Lung microvascular endothelial cell (primary cell): ENCODE measurements at places on chromosomes 6 and 20.

DNA sequence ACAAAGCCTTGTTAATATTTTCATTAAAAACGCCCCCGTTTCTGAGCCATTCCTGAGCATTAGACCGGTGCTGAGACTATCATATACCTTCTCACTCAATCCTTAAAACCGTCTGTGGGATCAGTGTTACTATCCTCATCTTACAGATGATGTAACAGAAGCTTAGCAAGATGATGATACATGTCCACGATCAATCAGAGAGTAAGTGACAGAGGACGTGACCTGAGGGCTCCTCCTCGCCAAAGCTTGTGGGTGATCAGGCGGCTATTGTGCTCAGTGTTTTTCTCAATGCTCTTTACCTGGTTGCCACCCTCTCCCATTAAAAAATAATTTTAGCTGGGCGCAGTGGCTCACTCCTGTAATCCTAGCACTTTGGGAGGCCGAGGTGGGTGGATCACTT is 113.1 kb downstream of the MTHFD1L start:
- DNase-seq: no peak

- DNase-seq: no peak
Measured at GRCh38 chr20:20553541-20553940, 158.9 kb downstream of the RALGAPA2 start.

DNA sequence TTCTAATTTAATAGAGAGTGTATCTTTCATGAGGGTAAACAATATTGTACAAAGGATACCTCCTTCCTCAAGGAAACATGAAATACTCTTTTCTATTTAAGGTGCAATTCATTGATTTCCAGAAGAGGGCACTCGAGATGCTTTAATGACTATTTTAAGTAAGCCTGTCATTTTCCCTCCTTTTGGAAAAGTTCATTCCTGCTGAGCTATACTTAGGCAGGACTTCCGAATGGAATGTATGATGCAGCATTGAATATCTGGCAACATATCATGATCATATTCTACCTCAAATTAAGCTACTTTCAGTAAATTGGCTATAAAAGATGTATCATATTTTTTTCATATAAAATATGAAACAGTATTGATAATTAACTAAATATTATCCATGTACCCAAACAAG is 5.0 kb downstream of the DST start:
- peak; percentile 76 for DNase-seq

GRCh38 chr6:39684790-39685488 is 40.3 kb downstream of the KIF6 start:
- DNase-seq: no peak

DNA sequence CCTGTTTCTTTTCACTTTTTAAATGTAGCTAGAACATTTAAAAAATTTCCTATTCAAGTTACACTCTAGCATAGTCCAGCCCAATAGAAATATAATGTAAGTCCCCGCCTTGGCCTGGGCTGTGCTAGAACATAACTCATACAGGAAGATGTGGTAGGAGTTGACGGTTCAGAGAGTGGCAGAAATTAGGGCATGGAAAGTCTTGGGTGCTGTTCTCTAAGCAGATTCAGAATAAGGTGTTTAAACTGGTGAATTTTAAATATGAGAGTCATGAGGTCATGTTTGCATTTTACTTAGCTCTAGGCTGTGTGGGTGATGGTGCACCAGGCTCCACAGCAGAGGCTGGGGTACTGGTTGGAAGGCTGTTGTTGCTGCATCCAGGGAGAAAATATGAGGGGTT is 256.5 kb downstream of the FARS2 start:
- DNase-seq: no peak

DNA sequence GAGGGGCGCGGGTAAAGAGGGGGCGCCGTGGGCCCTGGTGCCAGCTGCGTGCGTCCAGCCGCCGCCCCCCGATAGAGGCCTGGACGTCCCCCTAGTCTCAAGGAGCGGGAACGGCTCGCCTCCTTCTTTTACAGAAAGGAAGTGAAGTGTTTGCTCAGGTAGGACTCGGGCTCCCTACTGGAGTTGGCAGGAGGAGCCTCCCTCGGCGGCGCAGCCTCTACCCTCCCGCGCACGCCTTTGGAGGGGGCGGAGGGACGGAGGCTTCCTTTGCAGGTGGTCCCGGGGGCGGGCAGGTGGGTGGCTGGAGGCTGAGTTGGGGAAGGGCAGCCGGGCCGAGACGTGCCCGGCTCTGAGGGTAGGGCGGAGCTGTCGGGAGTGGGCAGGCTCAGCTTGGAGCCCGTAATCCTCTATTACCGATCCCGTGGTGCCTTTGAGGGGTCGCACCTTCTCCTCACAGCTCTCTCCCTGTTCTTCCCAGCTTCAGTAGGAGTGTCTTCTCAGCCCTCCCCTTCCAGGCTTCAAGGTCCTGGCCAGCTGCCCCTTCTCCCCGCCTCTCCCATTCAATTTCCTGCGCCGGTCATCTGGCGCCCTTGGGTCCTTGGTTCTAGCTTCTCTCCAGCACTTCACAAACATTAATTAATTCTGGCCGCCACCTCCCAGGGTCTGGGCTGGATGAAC is 728 bp downstream of the ITPR3 start:
- DNase-seq: peak; percentile 46

GRCh38 chr6:130296854-130297253 is 69.0 kb upstream of the TMEM200A start:
- DNase-seq: no peak

DNA sequence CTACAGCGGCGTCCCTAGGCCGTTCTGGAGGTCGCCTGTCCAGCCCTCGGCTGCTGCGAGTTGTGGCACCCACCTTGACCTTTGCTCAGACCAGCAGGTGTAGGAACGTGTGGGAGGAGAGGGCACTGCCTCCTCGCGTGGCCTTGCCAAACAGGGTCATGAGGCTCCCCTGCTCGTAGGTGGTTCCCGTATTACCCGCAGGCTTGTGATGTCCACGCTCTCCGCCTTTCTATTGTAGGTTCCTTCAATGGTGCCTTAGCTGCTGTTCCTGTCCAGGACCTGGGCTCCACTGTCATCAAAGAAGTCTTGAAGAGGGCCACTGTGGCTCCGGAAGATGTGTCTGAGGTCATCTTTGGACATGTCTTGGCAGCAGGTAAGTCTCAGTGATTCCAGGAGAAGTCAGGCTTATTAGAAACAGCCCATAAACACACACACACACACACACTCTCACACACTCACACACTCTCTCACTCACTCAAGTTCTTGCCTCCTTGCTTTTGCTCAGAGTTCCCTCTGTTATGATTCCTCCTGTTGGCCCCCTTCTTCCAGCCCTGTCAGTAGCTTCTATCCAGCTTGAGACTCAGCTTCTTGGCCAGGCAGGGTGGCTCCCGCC is 942 bp downstream of the ACAT2 start:
- DNase-seq: peak; percentile 12

DNA sequence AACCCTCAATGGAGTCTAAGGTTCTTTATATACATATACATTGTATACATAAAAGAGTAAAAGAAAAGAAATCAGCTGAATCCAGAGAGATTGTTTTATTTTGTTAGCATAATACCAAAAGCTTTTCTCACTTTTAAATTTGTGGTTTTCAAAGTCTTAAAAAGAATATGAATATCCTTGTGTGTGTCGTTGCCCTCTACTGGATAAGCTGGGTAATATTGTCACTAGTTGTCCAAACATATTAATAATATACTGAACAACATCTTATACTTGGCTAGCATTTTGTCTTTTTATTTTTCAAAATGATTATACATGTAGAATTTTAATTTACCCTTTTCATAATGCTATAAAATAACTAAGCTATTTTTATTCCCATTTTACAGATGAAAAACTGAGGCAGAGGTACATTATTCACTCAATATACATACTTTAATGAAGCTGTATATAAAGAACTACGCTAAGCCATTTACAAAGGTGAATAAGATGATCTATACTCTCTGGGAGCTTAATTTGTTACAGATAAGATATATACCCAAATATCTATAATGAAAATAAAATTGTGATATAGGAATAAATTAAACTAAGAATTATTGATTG is 531.7 kb downstream of the TFAP2B start:
- DNase-seq: peak; percentile 2

- no peak for DNase-seq
Measured at GRCh38 chr6:16482702-16483314, 244.4 kb downstream of the GMPR start.

GRCh38 chr6:39812853-39813533 is 20.8 kb downstream of the DAAM2 start:
- no peak for DNase-seq

DNA sequence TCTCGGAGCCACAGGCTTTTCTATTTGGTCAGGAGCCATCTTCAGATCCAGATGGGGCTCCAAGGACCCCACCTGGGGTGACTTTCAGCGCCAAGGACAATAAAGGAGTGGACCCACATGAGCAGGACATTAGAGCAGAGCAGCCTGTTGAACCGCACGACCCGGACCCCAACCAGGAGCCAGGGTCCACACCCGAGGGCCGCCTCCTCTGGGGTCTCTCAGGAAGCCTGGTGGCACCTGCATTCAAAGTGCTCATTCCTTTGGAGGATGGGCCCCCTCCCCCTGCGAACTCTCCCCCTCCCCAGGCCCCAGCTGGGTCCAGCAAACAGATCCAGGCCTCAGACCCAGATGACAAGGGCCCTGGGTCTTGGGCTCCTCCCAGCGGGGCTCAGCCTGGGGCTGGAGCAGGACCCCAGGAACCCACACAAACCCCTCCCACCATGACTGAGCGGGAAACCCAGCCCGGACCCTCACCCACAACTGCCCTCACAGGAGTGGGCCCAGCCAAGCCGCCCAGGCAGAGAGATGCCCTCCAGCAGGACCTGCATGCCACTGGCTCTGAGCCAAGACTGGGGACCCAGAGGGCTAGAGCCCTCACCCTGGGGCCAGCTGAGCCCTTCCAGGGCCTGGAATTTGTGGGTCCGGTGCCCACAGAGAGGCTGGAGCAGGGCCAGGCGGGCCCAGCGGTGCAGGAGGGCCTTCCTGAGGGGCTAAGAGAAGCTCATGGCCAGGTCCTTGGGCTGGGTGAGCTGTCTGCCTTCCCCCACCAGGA is 23.9 kb downstream of the RAB44 start:
- no peak for DNase-seq

- DNase-seq: no peak
Measured at GRCh38 chr6:13848522-13849150, 34.3 kb upstream of the MCUR1 start.

- DNase-seq: peak; percentile 23
Measured at GRCh38 chr20:49575551-49576060, 7.7 kb upstream of the PTGIS start.

DNA sequence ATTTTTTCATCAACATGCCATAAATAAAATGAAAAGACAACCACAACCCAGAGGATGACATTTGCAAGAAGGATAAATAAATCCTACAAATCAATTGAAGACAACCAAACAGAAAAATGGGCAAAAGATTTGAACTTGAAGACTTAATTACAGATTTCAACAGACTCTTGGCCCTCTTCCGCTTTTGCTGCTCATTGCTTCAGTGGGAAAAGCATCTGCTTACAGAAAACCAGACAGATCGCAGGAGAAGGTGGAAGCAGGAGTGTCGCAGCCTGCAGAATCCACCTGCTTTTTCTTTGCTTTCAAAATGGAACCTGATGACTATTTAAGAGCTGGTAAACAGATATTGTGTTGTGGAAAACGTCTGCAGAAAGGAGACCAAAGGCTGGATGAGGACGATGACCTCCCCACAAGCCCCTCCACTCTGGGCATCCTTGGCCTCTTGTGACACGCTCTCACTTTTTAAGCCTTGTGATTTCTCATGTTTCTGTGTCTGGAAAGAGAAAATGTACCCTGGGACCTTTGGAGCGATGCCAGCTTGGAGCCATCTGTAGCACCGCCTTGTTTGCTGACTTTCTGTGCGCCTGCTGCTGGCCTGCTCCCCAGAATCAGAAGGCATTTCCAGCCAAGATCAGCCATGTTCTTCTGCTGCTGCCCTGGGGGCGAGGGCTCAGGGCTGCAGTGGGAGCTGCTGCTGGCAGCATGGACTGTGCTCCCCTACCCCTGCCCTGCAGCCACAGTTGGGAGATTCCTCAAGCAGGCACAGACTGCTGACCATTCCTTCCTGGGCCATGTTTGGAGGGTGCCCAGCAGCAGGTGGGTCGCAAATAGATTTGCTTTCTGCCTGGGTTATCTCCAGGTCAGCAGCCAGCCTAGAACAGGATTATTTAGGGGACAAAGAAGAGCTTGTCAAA is 3.6 kb upstream of the CSTL1 start:
- no peak for DNase-seq

DNA sequence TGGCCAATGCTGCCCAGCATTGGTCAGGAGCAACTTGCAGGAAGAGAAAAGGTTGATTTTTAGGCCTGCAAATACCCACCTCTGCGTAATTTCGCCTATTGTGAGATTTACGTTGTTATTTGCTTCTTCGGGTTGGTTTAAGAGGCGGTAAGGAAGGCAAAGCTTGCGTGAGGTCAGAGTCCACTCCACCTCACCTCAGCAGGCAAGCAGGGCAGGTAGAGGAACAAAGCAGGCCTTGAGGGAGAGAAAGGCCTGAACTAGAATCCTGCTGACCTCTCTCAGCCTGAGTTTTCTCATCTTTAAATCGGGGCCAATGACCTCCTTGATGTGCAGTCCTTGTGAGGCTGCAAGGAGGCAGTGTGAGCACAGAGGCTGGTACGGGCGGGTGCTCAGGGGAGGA is 239.1 kb downstream of the CDC5L start:
- no peak for DNase-seq

DNA sequence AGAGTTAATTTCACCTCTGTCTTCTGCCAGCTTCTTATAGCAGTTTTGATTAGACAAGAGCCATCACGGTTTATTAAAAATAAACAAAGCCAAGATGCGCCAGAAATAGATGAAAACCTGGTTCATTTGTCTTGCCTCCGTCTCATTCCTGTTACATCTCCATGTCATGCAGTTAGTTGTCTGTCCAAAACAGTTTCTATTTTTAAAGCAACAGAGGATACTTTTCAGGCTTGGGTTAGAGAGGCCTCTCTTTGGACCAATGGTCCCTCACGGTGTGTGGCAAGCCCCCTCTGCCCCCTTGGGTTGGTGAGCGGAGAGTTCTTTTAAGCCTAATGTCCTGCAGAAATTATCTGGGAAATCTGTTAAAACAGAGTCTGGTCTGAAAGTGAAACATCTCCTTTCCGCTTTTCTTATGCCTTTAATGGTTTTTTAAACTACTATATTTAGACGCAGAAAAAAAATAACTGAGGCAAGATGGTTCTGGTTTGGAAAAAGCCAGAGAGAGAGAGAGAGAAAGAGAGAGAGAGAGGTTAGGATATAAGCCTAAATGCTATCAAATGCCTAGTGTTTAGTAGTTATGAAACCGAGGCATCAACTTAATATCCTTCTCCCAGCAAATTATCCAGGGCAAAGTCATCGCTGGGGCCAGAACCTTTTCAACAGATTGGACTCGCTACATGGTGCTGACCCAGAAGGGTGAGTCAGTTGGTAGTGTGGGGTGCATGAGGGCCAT is 64.5 kb downstream of the ZDHHC14 start:
- DNase-seq: no peak

DNA sequence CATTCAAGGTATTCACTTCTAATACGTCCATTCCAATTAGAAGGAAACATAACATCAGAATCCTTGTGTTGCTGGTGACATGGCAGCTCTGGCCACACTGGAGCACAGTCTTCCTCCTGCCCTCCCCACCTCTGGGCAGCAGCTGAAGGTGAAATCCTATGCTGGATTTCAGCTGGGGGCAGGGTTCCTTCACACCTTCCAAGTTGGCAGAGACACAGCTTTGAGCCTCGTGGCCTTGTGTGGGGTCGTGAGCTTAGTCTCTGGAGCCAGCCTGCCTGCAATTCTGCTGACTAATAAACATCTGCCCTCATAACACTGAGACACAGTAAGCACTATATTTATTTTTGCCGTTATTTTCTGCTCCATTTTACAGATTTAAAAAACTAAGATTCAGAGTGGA is 218.9 kb upstream of the RIN2 start:
- no peak for DNase-seq

GRCh38 chr6:6176586-6177228 is 143.8 kb downstream of the F13A1 start:
- DNase-seq: no peak

- peak; percentile 78 for DNase-seq
Measured at GRCh38 chr6:127464881-127465459, 5.8 kb upstream of the KIAA0408 start.
